ENCODE measurements at places on chromosomes 3 and 15.

DNA sequence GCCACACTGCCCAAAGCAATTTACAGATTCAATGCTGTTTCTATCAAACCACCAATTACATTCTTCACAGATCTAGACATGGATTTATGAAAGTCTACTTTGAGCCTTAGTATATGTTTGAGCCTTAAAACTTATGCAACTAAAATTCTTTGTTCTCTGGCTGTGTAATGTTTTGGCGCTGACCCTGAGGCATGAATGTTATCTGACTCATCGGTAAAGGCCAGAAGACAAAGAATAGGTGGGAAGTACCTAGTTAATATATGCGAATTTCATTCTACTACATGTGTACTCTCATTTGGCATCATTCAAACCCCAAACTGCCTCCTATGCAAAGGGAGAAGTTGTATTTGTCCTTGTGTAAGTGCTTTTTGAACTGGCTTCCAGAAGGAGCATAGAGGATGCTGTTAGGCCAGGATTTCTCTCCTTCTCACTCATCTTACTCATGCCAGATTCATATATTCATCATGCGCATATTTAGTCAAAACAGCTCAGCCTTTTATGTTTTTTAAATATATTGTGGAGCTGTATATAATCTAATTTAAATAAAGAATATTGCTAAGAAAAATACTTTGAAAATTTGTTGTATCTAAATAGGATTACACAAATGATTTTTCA is 204.2 kb downstream of the NFKBIZ start:
- DNase-seq = no peak

- DNase-seq = no peak
Observed at GRCh38 chr3:120956143-120956542, 48.1 kb downstream of the STXBP5L start.

DNA sequence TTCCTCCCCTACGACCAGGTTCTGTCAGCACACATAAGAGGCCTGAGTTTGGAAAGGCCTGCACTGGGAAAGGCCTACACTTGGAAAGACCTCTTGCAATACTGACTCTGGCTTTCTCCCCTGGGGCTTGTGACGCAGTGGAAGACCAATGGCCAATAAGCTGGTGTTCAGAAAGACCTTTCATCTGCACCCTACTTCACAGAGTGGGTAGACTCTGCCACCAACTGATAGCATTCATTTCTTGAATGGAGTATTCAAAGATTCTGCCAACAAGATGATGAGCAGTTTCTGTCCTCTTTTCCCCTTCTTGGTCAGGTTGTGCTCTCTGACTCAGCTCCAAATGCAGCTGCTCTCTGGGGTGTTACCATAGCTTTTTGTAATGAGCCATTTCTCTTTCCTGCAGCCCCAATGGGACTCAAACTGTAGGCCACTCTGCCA is 48.8 kb downstream of the TIPARP start:
- no peak for DNase-seq

DNA sequence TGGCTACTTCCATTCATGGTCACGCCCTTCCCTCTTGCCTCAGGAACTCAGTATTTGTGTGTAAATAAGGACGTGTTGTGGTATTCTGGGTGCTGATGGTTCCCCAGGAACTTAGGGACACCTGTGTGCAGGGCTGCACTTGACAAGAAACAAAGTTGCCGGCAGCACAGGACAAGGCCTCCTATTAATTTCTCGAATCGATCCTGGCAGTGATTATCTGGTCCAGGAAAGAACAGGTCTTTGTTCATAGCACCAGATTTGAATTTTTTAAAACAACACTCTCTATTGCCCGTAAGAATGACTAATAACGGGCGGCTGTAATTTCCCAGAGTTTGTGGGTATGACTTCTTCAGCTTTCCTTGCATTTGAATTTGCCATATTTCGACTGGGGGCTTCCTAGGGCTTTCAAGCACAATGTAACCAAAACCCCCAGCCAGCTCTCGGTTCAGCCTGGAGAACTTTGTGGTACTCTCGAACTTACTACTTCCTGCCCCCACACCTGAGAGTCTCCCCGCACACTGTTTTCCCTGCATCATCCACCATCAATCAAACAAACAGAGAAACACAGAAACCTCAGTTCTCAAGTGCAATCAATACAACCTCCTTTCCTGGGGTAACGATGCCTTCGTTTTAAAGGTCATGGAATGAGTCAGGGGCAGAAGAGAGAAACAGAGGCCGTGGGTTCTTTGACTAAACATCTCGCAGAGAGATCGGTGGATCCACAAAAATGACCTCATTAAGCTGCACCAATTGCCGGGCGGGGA is 241.7 kb upstream of the ICE2 start:
- no peak for DNase-seq

DNA sequence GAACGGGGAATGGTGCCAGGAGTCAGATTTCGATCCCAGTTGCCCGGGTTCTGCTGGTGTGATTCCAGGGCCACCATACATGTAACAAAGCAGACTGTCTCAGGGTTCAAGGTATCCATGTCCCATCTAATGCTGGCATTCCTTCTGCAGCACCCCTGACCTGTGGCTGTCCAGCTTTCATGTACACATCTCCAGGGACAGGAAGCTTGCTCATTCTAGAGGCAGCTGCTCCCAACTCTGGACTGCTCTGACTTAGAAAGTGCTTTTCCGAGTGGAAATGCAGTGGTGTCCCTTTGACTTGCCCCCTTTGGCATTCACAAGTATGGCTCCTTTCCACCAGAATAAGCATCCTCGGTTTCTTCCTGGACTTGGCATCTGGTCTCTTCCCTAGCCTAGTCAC is 30.9 kb downstream of the PML start:
- DNase-seq = no peak

DNA sequence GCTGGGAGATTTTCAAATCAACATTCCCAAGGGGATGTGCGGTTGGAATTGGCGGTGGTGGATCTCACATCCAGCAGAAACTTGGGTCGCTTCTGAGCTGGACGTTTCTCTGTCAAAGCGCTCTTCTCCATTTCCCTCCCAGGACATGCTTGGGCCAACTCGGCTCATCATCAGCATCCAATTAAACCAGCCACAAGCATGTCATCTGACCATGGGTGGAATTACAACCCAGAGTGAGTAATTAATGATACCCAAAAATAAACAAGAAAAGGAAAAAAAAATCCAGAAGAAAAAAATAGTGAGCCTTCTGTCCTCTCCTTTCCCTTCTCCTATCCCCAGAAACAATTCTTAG is 111.2 kb downstream of the XXYLT1 start:
- DNase-seq = no peak

DNA sequence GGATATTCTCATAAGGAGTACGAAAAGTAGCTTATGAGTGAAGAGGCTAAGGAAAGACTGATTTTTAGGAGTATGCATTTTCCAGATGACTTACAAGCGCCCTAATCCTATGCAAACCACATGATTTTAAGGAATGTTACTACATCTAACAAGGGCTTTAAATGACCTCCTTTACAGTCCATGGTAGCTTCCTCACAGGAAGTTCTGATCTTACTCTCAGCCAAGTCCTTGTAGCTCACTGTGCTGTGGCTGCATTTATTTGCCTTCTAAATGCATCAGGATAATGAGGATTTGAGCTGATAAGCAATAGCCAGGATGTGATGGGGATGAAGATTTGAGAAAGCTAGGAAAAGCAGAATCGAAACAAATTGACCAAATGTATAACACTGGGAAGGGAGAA is 896.0 kb downstream of the MCTP2 start:
- no peak for DNase-seq

- DNase-seq = no peak
Observed at GRCh38 chr3:149369991-149370866, 7.2 kb downstream of the TM4SF1 start.

GRCh38 chr3:181999314-181999713 is 287.6 kb downstream of the SOX2 start:
- DNase-seq = no peak

DNA sequence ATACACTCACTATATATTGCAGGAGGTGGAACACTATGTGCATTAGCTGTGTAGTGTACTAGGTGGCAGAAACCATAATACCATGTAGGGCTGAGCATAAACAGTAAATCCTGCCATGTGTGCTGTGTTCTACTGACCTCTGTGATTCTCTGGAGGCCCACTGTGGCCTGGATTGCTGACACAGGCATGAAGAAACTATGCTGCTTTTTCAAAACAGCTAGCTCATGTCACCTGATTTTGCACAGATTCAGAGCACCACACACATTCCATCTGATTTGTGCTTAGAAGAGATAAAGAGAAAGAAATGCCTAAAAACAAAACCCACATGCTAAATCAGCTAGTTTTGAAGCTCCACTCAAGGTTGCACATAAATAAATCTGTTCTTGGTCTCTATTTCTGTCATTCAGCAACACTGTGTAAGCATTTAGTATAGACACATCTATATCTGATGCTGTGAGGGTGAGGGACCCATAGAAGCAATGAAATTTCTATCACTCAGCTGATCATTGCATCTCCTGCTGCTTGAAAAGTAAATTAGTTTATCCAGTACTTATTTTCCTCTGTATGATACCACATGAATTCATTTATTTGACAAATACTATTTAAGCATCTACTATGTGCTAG is 1007.7 kb upstream of the SEMA6D start:
- DNase-seq = no peak

DNA sequence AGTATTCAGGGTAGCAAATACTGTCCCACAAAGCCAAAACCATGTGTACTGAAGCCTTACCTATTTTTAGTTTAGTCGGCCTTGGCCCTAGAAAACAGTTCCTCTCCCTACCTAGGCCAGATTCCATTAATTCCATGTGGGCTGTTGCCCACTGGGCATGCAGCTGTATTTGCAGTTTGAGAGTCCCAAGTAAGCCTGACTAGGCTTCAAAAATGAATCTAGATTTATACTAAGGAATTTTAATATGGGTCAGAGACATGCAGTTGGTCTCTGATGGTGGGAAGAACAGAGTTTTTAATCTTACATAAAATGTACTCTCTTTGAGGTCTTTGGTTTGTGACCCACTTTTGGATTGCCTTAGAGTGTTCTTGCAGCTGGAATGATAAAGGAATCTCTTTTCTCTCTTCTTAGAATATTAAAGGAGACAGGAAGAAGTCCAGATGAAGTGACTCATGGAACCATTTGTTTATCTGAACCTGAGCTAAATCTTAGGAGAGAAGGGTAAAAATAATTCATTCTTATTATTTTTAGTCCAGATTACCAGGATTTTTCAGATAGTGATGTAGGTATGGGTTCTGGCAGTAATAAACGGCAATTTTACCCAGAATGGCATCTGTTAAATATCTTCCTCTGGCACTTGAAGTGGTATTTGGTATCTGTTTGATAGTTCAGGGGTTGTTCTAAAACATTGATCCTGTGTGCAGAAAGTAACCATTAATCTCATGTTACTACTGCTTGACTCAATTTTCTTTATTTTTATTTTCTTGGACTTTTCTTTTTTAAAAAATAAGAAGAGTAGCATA is 33.8 kb downstream of the GLCE start:
- DNase-seq = no peak

GRCh38 chr3:190721330-190721729 is 141.2 kb downstream of the GMNC start:
- DNase-seq = no peak

- DNase-seq = no peak
Observed at GRCh38 chr3:187830181-187830580, 84.9 kb upstream of the BCL6 start.

DNA sequence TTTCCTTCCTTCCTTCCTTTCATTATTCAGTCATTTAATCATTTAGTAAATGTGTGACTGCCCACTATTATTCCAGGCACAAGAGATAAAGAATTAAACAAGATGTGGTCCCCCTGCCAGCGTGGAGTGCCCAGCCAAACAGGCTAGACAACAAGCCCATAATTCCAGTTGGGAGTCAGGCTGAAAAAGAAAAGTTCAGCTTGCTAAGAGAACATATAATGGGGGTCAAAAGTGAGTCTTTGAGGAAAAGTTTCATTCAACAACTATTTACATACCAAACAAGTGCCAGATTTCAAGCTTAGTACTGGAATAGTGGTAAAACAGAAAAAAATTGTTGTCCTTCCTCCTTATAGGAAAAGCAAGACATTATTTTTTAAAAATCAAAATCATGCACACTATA is 523.7 kb downstream of the TAFA4 start:
- no peak for DNase-seq
